ENCODE measurements at places on chromosomes 12 and 14.

- no peak for DNase-seq
Measured at GRCh38 chr14:25247609-25248008, 197.7 kb upstream of the STXBP6 start.

DNA sequence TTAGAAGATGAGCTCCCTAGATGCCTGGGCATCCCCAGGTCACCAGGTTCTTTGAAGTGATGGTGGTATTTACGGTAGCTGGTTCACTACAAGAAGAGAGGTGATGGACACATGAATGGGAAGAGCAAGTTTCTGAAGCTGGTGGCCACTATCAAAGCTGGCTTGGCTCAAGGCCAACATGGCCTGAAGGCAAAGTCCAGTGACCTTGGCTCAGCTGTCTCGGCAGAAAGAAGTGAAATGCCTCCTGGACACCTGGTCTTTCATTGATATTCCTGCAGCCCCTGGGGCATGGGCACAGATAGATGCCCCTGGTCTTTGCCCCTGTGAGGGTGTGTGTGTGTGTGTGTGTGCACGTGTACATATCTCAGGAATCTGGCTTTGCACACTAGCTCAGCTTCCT lies 441.8 kb upstream of the TMPO start:
- DNase-seq = no peak

GRCh38 chr14:28294834-28295440 lies 471.6 kb upstream of the FOXG1 start:
- no peak for DNase-seq

GRCh38 chr12:111066744-111067437 lies 146.5 kb upstream of the MYL2 start:
- DNase-seq = peak; percentile 6

- DNase-seq = no peak
Measured at GRCh38 chr12:47297993-47298392, 218.2 kb upstream of the AMIGO2 start.

DNA sequence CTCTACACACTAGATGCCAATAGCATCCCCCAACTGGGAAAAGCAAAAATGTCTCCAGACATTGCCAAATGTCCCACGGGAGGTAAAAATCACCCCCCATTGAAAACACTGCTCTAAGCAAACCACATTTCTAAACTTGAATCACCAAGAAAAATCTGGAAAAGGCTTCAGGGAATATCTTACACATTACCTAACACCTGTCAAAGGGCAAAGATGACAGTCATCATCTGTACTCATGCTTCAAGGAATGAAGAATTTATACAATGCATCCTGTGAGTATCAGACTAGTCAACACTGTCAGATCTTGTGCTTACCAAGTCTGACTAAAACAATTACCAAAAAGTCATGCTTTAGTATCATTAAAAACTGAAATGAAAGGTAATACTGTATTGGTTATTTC lies 161.6 kb upstream of the SOX5 start:
- no peak for DNase-seq

DNA sequence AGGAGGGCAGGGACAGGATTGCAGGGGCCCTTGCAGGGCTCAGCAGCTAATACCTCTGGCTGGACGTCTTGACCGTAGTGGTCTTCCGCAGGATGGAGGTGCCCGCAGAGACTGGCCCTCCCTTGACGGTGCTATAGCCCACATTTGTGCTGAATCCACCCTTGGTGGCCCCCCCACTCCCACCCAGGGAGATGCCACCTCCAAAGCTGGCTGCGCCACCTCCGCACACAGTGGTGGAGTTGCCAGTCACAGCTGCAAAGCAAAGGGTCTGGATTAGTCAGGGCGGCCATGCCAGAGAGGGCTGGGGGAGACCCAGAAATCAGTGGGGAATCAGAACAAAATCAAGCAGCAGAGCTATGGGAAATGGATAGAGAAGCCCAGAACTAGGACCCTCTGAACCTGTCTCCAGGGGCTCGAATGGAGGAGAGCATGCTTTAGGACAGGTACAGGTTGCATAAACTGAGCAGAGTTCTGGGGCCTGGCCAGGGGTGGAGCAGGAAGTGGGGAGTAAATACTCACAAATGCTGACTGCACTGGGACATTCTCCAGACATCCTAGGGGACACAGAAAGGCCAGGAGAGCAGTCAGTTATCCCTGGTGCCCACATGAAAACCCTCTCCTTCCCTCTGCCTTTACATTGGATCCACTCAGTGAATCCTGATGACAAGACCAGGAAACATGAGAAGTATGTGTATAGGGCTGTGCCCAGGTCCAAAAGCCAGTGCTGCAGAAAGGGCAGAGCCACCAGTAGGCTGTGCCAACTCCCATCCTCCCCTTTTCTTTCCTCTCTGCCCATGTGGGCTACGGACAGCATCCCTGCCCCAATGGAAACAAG lies 8.1 kb upstream of the KRT4 start:
- no peak for DNase-seq

DNA sequence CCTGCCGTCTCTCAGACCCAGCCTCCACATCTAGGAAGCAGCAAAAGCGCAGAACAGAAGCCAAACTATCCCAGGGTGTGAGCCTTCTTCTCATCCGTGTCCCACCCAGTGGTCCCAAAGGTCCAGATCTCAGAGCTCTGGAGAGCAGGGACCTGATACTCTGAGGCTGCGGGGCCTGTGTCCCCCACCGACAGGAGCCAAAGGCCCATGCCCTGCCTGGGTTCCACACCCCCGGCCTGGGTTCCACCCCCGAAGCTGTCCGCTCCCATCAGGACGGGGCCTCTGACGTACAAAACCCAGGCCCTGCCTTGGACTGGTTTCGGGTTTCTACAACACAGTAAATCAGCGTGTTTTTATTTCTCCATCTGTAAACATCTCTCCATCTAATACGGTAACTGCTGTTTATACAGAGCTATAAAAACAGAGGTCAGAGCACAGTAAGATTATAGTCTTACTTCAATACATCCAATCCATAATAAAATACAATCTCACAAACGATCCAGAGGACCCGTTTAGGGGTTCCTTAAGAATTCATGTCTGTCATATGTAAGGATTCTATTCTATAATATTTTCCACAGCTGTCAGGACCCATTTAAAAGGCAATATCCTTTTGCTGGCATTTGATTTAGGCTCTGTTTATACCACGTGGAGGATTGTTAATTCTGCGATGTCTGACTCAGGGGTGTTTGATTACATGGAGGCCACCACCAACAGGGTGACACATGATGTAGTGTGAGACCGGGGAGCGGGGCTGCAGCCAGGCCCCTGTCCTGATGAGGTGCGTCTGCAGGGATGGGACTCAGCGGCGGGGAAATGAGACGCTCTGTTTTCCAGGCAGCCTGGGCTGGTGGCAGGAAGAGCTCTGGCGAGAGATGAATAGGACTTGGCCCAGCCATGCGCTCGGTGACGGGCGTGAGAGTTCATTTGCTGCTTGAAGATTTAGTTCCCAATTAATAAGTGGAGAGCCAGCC lies 110.3 kb downstream of the DICER1 start:
- DNase-seq = no peak

GRCh38 chr12:13661005-13661887 lies 320.2 kb downstream of the GRIN2B start:
- peak; percentile 10 for DNase-seq

DNA sequence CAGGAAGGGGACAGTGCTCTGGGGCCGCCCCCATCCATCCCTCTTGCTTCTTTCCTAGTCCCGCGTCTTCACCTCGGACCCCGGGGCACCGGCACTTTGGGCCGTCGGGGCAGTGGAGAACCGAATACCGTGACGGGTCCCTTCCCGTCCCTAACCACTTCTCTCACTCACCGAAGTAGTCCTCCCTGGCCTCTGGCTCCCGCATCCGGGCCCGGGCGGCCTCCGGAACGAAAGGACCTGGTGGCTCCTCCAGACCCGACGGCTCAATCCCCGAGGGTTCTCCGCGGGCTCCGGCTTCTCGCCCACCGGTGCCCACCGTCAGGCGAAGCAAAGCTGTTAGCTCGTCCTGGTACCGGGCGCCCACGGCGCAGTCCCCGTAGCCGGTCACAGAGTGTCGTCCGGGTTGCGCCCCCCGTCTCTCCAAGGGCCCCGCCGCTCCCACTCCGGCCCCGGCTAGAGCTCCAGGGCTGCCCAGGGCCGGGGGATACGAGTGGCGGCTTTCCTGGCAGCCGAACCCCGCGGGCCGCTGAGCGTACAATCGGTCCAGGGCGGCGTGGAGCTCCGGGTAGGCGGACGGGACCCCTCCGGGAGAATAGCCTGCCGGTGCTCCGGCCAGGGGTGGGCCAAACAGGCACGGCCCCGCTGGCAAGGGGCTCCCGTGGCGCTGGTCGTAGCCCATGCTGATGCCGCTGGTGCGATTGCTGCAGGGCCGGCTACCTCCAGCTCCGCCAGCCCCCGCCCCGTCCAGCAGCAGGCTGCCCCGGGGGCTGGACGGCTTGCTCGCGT lies 1.1 kb downstream of the AJUBA start:
- no peak for DNase-seq

- peak; percentile 84 for DNase-seq
Measured at GRCh38 chr12:65602610-65603295, 221.5 kb upstream of the HMGA2 start.

- no peak for DNase-seq
Measured at GRCh38 chr14:89085231-89085731, 260.8 kb downstream of the TTC8 start.

DNA sequence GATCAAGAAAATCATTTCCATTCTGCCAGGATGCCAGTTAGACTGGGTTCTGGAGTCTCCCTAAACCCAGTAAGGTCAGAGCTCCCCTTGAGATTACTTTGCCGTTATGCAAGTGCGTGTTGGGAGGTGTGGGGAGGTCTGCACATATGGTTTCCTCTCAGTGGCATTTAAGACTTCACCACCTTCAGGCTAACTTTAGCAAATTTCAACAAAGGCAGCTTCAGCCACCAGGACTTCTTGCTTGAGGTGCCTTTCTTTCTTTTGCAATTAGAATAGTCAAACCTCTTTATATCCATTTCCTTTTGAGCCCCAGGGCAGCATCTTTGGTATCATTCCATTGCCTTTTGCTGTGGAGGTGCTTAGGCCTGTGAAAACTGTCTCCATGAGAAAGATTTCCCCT lies 117.2 kb upstream of the CCND2 start:
- DNase-seq = no peak

- DNase-seq = no peak
Measured at GRCh38 chr12:47900131-47901062, 4.4 kb downstream of the VDR start.

DNA sequence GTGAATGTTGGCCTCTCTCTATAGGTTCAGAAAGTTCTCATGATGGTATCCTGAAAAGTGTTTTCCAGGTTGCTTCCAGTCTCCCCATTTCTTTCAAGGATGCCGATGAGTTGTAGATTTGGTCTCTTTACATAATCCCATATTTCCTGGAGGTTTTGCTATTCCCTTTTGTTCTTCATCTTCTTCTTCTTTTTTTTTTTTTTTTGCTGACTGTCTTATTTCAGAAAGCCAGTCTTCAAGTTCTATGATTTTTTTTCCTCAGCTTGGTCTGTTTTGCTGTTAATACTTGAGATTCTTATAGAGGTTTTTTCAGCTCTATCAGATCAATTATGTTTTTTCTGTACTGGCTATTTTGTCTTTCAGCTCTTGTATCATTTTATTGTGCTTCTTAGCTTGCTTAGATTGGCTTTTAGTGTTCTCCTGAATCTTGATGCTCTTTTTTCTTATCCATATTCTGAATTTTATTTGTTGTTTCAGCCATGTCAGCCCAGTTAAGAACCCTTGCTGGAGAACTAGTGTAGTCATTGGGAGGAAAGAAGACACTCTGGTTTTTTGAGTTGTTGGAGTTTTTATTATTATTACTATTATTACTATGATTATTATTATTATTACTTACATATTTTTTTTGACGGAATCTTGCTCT lies 124.4 kb downstream of the FUT8 start:
- DNase-seq = no peak

DNA sequence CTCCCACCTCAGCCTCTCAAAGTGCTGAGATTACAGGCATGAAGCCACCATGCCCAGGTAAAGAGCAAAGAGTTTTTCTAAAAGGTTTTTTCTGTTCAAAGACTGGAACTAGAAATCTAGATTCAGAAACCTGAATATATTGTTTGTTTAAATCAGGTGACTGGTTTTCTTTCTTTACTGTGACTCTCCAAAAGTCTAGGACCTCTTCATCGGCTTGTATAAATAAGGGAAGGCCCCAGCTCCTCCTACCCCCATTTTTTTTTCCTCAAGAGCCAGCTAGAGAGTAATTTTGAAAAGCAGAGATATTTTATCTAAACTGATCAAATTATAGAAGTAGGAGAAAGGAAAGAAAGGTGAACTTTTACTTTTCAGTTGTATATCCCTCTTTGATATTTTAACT lies 48.0 kb downstream of the TMEM116 start:
- no peak for DNase-seq

- DNase-seq = no peak
Measured at GRCh38 chr12:57842342-57843294, 3.9 kb downstream of the CTDSP2 start.

DNA sequence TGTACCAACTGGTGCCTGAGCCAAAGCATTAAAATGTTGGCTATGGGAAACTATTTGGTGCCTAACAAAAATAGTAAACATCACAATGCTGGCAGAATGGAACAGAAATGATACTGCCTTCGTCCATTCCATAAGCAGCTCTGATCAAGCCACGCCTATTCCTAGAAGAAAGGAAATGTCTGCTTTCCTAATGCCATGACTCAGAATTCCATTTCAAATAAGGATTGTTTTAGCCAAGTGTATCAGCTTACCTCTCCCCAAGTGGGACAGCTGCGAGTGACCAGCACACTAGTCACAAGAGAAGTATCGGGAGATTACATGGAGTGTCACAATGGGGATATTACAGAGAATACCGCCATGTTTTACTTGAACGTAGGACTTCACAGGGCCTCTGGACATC lies 38.7 kb downstream of the GLT8D2 start:
- peak; percentile 87 for DNase-seq

- no peak for DNase-seq
Measured at GRCh38 chr12:56721721-56722120, 3.4 kb downstream of the NACA start.

DNA sequence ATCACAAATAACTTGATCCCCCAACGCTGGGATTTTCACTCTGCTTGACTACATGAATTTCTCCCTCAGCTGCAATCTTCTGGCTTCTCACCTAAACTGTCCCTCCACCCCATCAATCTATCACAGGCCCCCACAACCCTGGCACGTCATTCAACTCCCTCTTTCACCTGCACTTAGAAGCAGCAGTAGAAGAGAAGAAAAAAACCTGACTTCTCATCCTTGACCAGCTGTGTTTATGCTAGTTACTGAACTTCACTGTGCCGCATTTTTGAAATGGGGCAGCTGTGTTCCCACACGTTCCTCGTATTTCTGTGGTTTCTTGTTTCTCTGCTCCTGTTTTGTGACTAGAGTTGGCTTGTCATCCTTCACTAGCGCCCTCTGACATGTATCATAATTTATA lies 35.0 kb downstream of the ITPR2 start:
- no peak for DNase-seq

DNA sequence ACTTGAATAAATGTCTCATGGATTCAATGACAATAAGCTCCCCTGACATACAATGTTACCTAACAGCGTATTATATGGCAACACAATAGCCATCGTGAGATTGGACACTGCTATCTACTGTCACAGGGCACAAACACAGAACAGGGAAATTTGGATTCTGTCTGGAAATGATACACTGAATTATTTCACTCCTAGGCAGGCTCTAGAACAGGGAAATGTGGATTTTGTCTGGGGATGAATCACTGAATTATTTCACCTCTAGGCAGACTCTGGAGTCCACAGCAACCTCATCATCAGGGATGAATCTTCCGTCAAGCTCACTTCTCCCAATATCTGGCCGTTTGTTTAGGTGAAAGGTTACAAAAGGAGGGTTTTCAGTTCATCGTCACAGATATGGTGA lies 288.8 kb downstream of the TMEM132D start:
- DNase-seq = no peak
